ENCODE measurements at places on chromosomes 11 and 22.

DNA sequence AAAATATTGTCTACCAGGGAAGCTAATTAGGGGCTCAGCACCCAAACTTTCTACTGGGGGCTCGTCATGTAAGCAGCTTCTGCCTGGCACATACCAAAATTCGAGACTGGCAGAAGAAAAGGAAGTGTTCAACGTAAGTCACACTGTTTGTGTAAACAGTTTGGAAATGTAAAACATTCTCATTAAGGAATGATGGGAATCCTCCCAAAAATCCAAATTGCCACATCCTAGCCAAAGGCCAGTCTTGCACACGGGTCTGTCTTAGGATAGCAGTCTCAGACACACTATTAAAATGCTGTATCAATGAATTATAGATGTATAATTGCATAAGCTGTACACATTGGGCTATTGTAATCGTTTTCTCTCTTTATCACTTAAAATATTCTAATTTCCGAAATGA lies 28.9 kb downstream of the CUL5 start:
- DNase-seq, result no peak

- no peak for DNase-seq
Measured at GRCh38 chr22:29308148-29308790, 1.8 kb downstream of the GAS2L1 start.

- DNase-seq, result no peak
Measured at GRCh38 chr22:49603016-49603415, 224.7 kb downstream of the BRD1 start.

DNA sequence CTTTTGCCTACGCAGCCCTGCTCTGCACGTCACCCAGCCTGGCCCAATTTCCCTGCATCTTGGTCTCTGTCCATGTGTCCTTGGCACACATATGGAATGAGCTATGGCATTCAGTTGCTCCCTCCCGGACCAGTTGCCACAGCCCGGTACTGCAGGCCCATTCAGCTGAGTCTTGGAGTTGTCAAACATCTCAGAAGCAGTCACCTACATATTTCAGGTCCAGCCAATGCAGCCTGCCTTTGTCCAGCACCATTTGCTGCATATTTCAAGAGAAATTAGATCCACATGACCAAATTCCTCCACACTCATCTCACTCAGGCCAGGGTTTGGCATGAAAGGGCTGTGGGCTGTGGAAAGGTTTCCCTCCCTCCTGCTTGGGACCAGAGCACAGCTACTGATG lies 76.8 kb downstream of the MN1 start:
- DNase-seq, result no peak

DNA sequence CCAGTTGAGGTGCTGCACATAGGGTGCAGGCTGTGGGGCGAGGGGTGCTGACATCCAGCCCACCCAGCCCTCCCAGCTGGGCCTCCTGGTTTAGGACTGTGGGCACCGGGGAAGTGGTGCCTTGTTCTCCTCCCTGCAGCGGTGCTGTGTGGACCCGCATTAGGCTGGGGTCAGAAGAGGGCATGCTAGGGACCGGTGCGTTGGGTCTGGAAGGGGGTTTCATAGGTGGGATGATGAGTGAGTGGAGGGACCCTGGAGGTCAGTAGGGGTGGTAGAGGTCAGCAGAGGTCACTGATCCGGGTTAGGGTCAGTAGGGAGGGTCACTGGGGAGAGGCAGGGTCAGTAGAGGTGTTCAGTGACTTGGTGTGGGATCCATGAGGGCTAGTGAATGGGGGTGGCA lies 6.7 kb upstream of the MYBPC3 start:
- no peak for DNase-seq

DNA sequence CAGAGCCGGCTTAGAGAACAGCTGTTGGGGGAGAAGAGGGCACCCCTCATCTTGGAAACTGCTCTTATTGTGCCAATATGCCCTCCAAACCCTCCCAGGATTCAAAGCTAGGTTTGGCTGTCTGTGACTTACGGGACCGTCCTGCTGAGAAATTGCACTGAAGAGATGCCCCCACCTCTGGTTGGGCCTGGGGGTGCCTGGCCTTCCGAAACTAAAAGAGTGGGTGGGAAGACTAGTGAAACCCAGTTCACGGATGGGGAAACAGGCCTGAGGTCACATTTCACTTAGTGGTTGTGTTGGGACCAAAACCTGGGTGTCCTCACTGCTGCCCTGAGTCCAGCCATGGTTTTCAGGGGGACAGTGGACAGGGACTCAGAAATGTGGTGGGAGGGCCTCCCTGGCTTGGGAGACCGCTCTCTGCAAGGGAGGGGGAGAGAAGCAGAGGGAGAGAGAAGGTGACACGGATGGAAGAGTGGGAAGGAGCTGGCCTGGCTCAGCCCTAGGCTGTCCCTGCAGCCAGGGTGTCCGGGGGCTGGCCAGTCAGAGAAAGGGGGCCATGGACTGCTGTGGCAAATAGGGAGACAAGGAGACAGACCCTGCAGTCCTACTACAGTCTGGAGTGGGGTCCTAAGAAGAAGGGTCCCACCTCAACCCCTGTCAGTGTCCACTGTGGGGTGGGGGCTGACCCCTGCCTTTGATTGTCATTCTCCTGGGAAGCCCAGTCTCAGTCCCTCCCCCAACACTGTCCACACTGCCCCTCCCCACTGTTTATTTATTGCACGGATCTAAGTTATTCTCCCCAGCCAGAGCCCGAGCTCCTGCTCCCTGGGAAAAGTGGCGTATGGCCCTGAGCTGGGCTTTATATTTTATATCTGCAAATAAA lies 13.6 kb downstream of the MAFF start:
- no peak for DNase-seq

DNA sequence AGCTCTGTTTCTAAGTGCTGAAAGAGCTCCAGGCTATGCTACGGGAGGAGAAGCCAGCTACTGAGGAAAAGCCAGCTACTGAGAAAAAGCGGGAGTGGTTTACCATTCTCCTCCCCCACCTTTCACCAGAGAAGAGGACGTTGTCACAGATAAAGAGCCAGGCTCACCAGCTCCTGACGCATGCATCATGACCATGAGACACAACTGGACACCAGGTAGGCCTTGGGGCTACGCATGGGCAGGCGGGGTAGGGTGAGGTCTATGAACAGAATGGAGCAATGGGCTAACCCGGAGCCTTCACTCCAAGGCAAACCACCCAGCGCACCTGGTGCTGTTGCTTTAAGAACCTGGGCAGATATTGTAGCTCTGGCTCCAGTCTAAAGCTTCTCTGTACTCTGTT lies 1.1 kb downstream of the IL18BP start:
- DNase-seq, result no peak

GRCh38 chr22:49801391-49802060 lies 26.1 kb downstream of the BRD1 start:
- DNase-seq, result no peak

DNA sequence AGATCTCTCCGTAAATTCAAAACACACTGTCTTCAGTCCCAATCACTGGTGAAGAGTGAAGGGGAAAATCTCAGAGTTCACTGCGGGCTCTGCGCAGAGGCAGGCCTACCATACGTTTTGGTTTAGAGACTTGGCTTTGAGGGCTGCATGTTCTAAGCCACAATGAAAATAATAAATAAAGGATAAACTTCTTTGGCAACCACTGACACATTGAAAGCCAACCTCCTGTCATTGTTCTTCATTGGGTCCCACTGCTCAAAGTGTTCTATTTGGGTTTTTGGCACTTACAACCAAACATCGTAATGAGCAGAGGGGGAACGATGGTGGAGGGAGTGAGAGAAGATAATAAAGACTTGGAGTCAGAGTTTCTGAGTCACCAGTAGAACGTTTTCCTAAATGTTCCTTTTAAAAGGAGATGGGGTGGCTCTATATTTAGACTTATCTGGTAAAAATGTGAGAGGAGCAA lies 472.9 kb downstream of the SOX6 start:
- no peak for DNase-seq

- DNase-seq, result no peak
Measured at GRCh38 chr22:45284705-45285262, at the start of gene UPK3A. TSS of gene UPK3A (plus strand) at chr22:45284949. CDS start at chr22:45285014, 65 bp downstream.

GRCh38 chr11:19344661-19345518 lies 104.1 kb upstream of the E2F8 start:
- DNase-seq, result no peak

GRCh38 chr11:131195661-131196517 lies 174.5 kb upstream of the NTM start:
- peak; percentile 22 for DNase-seq

- DNase-seq, result no peak
Measured at GRCh38 chr11:109858152-109858551, 235.0 kb upstream of the ZC3H12C start.

DNA sequence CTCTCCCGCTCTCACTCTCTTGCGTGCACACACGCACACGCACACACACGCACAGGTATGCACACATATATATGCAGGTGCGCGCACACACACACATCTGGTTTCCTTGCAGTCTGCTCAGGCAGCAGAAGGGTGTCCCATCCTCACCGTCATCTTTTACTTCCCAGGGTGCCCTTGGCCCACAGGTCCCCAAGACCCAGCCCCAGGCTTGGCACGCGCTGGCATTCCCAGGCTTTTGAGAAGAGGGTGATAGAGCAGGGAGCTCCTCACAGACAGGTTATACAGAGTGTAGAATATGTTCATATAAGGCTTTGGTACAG lies 52.0 kb upstream of the SPATA19 start:
- no peak for DNase-seq

GRCh38 chr11:127962416-127962815 lies 624.9 kb downstream of the ETS1 start:
- DNase-seq, result no peak

GRCh38 chr11:127452533-127452932 lies 452.0 kb upstream of the KIRREL3 start:
- DNase-seq, result no peak

DNA sequence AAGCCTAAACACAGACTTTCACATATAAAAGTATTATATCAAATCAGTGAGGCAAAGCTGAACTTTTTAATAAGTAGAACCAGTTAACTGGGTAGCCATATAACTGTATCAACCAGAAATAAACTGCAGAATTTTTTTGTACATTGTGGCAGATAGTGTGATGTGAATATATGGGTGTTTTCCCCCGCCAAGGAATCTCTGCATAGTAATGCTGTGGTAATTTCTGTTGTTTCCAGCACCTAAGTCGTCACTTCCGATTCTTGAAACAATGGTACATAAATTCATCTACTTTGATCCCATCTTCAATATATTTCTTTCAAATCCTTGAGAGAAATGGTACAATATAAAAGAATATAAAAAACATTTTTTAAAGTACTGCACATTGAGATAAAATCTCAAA lies 39.6 kb downstream of the NARS2 start:
- DNase-seq, result no peak

DNA sequence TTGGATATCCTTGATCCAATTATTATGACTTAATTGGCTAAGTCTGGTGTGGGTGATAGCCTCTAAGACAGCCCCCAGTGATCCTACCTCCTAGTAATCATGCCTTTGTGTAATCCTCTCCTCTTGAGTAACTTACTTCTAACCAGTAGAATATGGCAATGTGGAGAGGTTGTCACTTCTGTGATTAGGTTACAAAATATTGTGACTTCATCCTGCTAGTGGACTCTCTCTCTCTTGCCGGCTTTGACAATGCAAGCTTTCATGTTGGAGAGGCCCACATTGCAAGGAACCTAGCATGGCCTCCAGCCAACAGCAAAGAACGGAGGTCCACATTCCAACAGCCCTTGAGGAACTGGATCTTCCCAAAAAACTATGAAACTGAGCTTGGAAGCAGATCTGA lies 19.5 kb downstream of the YPEL4 start:
- no peak for DNase-seq

GRCh38 chr11:82890002-82890341 lies 10.3 kb downstream of the PRCP start:
- no peak for DNase-seq

- no peak for DNase-seq
Measured at GRCh38 chr11:8015753-8016239, 28.7 kb downstream of the EIF3F start.

GRCh38 chr11:84014539-84014938 lies 728.4 kb upstream of the CCDC90B start:
- DNase-seq, result no peak

DNA sequence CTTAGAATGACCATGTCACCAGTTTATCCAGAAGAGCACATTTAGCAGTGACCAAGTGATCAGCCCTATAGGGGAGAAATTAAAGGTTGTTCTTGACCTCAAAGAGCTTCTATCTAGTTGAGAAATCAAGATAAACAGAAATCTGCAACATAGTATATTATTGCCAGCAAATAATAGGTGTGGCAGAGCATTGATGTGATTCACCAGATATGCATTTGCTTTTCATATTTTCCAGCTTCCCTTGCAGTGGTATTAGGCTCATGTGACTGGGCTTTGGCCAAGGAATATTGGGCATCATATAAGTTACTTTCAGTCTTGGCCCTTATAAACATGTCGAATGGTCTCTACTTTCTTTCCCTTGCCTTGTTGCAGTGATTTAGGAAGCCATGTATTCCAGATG lies 34.5 kb downstream of the COMMD9 start:
- no peak for DNase-seq

- no peak for DNase-seq
Measured at GRCh38 chr11:109849946-109850345, 243.2 kb upstream of the ZC3H12C start.

DNA sequence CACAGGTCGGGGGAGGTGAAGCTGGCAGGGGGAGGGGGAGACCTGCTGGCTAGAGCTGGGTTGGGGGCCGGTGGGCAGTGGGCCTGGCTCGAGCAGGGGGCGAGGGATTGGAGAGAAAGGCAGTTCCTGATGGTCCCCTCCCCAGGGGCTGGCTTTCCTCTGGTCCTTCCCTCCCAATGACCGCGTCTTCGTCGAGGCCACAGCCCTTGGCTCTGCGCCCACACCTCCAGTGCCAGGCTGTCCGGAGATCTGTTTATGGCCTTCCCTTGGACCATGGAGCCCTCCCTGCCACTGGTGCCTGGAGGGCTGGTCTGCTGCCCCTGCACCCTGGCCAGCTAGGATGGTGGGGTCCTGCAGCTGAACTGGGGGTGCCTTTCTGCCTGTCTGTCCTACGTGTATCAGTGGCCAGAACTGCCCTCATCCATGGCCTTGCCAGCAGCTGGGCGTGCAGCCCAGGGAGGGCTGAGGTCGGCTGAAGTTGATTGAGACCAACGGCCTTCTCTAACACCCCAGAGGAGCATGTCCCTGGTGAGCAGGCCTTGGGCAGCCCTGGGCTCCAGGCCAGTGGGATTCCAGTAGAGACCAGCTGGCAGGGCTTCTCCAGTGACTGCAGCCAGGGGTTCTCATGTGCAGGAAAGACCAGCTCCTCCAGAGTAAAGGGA lies 12.3 kb downstream of the TANGO2 start:
- no peak for DNase-seq

DNA sequence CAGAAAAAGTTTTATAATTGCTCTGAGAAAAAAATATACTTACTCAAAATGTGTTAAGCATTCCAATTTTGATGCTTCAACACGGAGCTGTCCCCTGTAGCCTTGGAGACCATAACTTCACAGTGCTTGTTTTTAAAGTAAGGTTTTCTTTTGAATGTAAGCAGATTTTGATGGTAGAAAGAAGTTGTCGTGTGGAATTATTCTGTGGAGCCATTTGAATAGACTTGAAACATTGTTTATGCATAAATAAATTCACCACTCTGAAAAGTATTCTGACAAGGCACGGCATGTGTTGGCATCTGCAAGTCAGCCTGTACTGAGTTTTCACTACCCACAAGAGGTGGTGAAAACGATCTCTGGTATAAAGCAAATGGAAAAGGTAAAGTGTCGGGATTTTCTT lies 115.5 kb downstream of the UVRAG start:
- no peak for DNase-seq

Data from lower leg skin (tissue), 4 donors.